ENCODE measurements at places on chromosomes 16 and 17. TPM values are rescaled to one million over a fixed set of nuclear protein-coding genes. Genes with fewer than 3 reads are reported as not detected.
A peak's percentile ranks its signal among the peaks of the same experiment; 100 is the strongest.

Gene TM4SF5
- not detected for total RNA-seq

DNA sequence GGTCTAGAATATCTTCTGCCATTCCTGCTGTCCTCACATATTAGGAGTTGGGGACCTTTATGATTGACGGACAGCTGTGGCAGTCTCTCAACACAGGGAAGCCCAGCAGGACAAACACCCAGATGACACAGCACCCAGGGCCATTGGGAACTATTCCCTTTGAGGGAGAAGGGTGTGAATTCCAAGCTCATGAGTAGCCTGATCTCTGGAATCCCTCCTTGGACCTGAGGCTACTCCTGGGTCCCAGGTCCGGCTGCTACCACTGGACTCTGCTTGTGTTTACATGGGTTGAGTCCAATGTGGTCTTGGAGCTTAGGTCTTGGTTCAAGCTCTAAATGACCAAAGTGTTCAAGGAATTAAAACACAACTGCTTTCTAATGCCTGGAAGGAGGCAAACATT is 78.9 kb downstream of the SLC6A2 start:
- DNase-seq: no peak

GRCh38 chr16:68700831-68701230 is 36.3 kb upstream of the CDH1 start:
- no peak for DNase-seq

Gene CSH1
- total RNA-seq: not detected

DNA sequence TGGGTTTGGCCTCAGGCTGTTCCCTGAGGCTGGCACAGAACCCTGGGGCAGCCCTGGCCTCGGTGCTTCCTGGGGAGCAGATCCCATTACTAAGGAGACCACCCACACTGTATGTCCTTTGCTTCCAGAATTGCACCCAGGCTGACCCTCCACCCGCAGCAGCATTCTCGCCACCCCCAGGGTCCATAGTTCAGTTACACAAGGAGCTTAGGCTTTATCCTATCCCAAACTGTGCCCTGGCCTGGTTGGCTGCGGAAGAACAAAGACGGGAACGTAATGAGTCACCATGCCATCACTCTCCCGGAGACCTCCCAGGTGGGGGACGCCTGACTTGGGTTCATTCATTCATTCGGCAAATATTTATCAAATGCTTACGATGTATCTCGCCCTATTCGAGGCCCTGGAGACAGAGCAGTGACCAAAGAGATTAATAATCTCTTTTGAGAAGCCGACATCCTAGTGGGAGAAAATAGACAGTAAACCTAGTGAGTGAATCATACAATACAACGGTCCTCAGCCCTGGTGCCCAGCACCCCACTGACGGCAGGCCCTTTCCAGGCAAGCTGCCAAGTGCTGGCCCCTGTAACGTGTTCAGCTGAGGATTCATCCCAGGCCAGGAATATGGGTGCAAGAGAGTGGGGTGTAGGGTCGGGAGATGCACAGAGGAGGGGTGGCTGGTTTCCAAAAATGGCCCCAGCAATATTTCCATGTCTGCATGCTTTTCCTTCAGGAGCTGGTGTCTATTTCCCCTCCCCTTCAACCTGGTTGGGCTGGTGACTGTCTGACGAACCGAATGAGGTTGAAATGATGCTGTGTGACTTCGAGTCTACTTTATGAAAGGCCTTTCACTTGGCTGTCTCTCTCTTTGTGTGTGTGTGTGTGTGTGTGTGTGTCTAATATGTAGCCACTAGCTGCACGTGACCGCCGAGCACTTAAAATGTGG is 134.2 kb downstream of the MGAT5B start:
- peak; percentile 100 for DNase-seq

Gene TVP23A
- total RNA-seq: not detected

Gene MPV17L
- total RNA-seq: not detected

DNA sequence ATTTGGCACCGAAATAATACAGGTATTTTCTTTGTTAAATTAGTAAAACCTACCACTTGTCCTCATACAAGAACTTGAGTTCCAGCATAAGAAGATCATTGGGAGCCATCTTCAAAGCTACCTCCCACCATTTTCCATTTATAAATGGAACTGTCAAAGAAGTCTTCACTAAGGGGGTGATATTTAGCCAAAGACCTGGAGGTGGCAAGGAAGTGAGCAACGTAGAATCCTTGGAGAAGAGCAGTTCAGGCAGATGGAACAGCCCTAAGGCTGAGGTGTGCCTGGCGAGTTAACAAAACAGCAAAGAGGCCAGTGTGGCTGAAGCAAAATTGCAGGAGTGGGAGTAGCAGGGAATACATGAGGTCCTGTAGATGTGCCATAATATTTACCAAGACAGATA is 1.8 kb downstream of the KCNJ16 start:
- no peak for DNase-seq

Gene SRL
- total RNA-seq: 0.31 TPM

DNA sequence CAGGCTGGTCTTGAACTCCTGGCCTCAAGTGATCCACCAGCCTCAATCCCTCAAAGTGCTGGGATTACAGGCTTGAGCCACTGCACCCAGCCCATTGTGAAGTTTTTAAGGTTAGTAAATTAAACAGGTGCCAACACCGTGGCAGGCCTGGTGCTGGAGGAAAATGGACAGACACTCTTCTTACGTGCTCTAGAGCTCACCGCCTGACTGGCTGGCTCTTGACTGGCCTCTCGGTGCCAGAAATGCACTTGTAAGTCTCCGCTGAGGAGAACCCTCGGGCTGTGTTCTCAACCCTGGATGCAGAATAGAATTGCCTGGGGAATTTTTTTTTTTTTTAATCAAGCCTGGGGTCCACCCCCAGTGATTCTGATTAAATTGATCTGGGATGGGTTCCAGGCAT is 10.3 kb upstream of the HAS3 start:
- DNase-seq: no peak

DNA sequence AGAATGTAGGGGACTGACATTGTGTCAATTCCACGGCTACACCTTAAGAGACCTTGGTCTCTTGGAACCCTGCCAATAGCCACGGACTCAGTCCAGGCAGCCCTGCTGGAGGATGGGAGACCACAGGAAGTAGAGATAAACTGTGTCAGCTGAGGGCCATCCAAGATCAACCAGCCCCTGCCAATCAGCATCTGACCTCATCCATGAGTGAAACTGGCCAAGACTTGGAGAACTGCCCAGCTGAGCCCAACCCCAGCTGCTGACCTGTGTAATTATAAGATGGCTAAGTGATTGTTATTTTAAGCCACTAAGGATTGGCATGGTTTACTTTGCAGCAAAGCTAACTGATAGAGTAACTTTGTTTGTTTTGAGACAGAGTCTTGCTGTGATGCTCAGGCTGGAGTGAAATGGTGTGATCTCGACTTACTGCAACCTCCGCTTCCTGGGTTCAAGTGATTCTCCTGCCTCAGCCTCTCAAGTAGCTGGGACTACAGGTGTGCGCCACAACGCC is 13.3 kb upstream of the YWHAE start:
- peak; percentile 67 for DNase-seq

Gene CDC6
- 95.8 TPM for total RNA-seq

Gene IL4R
- total RNA-seq: 8.1 TPM

GRCh38 chr16:66851166-66851964 is 7.2 kb downstream of the CA7 start:
- no peak for DNase-seq

GRCh38 chr17:12727076-12727760 is 61.5 kb downstream of the MYOCD start:
- DNase-seq: no peak

DNA sequence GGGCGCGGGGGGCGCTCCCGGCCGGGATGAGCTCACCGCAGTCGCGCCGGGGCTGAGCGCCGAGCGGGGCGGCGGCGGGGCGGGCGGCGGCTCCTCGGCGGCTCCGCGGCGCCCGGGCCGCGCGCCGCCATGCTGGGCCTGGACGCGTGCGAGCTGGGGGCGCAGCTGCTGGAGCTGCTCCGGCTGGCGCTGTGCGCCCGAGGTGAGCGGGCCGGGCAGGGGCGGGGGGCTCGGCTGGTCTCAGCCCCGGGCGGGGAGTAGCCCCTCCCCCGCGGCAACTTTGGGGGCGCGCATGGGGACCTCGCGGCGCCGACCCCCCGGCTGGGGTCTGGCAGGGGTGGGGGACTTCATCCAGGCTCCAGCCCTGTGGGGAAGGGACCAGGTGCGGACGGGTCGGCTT is at the start of gene ARHGDIG:
ARHGDIG (plus strand) TSS at position 40 of the 400 bp plus-strand sequence; CDS start at position 130, 90 bp downstream.
- no peak for DNase-seq

- DNase-seq: peak; percentile 61
These were observed 700 bp downstream of the UBN1 start for GRCh38 chr16:4847774-4848587.

Gene TMEM132E
- total RNA-seq: not detected

GRCh38 chr17:4411201-4411600 is 22.5 kb upstream of the SPNS3 start:
- no peak for DNase-seq

GRCh38 chr16:9874219-9874618 is 308.0 kb downstream of the GRIN2A start:
- DNase-seq: no peak

Gene SLC5A2
- total RNA-seq: not detected

Gene MYH11
- 0.16 TPM for total RNA-seq

Measured in SJSA1 (cell line).